ENCODE measurements at places on chromosomes 3 and 15.

DNA sequence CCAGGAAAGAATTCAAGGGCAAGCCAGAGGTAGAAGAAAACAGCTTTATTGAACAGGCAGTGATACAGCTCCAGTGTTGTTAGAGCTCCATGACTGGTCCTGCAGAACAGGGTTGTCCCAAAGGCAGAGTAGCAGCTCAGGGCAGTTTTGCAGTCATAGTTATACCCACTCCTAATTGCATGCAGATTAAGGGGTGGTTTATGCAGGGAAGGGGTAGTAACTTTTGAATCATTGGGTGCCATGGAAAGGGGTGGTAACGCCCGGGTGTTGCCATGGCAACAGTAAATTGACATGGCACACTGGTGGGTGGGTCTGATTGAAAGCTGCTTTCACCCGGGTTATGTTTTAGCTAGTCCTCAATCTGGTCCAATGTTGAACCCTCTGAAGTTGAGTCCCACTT is 9.7 kb upstream of the RAB6B start:
- no peak for DNase-seq

DNA sequence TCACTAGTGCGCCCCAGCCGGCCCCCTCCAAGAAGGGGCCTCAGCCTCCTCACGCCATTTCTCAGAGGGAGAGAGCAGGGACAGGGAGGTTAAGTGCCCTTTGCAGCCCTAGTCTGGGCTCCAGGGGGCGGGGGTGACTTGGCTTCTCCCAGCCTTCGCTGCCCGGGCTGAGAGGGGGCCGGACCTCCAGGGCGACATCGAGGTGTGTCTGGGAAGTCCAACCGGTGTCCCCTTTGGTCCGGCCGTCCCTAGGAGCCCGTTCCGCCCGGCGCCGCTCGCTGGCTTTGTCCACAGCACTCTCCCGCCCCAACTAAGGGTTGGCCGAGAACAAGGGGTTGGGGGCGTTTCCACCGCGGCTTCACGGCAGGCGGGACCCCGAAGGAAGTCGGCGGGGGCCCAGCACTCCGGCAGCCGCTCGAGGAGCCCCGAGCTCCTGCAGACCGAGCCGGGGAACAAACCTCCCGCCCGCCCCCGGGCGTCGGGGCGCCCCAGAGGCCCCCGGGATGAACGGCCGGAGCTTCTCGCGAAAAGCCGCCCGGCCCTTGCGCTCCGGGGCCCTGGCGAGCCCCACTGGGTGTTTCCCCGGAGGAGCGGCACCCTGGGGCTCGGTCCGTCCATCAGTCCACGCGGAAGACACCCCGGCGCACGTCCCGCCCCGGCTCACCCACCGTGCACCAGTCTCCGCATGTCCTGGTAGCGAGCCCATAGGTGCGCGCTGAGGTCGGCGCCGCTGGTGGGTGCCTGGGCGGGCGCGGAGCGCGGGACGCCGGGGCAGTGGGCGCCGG is 627 bp downstream of the NT5DC2 start:
- DNase-seq: no peak

DNA sequence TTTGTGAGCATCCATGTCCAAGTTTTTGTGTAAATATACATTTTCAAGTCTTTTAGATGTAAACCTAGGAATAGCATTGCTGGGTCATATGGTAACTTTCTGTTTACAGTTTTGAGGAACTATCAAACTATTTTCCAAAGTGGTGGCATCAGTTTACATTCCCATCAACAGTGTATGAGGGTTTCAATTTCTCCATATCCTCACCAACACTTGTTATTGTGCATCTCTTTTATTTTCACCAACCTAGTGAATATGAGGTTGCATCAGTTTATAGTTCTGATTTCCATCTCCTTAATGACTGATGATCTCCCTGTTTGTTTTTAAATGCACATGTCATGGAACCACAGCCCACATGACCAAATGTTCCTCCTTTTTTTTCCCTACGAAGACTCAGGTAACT is 201.2 kb downstream of the FEZF2 start:
- DNase-seq: no peak

DNA sequence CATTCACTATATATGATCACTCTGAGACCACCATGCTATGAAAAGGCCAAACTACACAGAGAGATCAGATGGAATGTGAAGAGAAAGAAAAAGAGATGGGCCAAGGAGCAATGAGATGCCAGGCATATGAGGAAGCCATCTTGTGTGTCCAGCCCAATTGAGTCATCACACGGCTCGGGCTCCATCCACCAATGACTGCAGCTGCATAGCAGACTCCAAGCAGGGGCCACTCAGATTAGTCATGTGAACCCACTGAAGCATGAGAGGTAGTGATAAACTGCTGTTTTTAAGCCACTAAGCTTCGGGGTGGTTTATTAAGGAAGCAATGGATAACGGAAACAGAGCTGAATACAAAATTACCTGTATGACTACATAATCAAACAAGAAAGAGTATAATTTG is 185.9 kb downstream of the SUCLG2 start:
- no peak for DNase-seq

GRCh38 chr3:16478516-16478915 is 35.0 kb downstream of the RFTN1 start:
- no peak for DNase-seq
